ENCODE measurements at places on chromosomes 7 and 10.
A peak's percentile ranks its signal among the peaks of the same experiment; 100 is the strongest.

GRCh38 chr10:97356318-97356914 lies 21.9 kb upstream of the FRAT2 start:
- peak; percentile 47 for DNase-seq

DNA sequence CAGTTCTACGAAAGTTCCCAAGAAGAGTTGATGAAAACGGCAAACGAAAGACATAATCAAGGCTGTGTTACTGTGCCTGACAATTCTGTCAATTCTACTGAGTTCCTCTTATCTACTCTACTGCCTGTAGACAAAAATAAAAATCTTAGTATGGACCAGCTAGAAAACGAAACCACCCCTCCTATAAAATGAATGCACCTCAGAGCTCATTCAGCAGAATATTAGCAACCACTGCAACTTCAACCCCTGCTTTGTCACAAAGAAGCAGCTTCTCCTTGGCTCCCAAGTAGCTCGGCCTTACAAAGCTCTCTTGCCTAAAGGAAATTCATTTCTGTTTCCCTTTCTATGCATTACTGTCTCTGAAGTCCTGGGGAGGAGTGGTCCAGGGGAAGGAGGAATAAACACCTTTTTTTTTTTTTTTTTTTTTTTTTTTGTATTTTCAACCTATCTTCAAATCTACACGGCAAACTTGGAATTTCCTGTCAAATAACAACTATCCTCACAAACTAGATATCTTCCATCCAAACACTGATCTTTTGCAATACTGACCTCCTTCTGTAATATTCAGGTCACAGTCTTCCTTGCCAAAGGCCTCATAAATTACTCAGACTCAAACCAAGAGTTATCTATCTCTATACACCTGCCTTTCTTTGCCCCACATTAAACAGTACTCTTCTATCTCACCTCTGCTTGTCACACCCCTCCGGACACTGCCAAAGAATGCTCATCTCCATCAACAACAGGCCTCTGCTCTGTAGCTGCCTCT lies 74.3 kb downstream of the GLI3 start:
- DNase-seq = no peak

GRCh38 chr7:105206985-105207384 lies 181.7 kb downstream of the SRPK2 start:
- DNase-seq = no peak

GRCh38 chr10:104197364-104197763 lies 34.8 kb downstream of the CFAP43 start:
- DNase-seq = no peak

GRCh38 chr7:55124989-55125875 lies 106.4 kb downstream of the EGFR start:
- DNase-seq = no peak

DNA sequence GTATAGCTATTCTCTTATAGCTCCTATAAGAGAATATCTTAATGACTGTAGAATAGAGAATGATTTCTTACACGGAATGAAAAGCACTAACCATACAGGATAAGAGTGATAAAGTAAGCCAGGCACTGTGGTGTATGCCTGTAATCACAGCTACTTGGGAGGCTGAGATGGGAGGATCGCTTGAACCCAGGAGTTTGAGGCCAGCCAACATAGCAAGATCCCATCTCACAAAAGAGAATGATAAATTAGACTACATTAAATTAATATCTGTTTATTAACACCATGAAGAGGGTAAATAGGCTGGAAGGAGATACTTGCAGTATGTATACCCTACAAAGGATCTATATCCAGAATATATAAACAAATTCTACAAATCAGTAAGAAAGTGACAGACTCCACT lies 12.2 kb upstream of the OIT3 start:
- no peak for DNase-seq

DNA sequence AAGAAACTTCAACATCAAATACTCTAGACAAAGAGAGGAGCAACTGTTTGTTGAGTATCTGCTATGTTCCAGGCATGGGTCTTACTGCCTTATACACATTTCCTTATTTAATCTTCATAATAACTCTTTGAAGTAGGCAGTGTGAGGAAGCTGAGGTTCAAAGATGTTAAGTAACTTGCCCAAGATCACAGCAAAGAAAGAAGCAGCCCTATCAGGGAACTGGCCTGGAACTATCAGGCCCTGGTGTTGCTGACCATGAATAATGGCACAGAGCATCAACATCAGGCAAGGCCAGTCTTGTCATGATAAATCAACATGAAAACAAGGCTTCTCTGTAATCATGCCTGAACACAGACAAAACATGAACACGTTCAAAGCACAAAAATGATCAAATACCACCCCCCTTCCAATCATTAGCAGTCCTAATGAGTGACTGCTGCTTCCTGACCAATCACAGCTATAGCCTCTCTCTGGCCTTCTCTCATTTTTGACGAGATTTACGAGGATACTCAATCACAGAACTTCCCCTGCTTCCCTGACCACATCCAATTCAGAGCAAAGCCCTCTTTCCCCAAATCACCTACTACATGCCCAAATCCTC lies 2.3 kb downstream of the GSDME start:
- no peak for DNase-seq

DNA sequence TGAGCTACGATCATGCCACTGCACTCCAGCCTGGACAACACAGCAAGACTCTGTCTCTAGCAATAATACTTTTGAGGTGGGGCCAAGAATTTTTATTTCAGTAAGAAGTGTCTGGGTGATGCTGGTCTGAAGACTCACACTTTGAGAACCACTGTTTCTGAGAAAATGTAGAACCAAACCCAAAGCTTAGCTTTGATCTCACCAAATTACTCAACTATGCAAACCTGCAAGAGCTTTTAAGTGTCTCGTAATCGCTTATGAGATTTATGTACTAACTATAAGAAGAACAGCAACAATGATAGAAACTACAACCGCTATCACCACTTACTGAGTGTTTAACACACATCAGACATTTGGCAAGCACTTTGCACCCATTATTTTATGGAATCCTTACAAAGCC lies 29.5 kb downstream of the APBB1IP start:
- no peak for DNase-seq

DNA sequence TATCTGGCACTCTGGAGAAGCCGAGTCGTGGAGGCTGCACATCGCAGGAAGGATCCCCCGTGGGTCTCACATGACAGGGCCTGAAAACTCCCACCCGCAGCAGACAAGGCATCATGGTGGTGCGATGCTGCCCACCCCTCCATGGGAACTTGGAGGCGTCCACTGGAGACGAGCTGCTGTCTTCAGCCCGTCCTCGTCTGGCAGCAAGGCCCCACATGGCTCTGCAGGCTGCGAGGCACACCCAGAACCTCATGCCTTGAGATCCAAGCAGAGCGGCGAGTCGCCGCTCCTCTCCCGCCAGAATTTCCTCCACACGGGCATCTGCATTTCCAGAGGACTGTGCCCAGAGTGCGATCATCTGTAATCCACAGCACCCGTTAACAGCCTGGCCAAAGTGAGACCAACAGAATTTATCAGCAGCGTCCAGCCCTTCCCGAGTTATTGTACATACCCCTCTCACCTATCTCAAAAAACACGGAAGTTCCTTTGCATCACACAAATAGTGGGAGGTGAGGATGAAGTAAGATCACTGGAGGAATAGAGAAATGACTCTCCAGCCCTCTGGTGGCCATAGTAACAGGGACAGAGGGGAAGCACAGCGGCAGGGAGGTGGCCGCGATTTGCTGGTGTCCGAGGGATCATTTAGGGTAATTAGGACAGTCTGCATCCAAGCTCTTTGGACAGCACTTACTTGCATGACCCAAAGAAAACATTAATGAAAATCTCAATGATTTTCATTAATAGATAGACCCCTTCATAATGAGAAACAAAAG lies 292.4 kb downstream of the USP6NL start:
- DNase-seq = no peak

- no peak for DNase-seq
Measured at GRCh38 chr7:128255271-128255670, 14.2 kb downstream of the LEP start.

DNA sequence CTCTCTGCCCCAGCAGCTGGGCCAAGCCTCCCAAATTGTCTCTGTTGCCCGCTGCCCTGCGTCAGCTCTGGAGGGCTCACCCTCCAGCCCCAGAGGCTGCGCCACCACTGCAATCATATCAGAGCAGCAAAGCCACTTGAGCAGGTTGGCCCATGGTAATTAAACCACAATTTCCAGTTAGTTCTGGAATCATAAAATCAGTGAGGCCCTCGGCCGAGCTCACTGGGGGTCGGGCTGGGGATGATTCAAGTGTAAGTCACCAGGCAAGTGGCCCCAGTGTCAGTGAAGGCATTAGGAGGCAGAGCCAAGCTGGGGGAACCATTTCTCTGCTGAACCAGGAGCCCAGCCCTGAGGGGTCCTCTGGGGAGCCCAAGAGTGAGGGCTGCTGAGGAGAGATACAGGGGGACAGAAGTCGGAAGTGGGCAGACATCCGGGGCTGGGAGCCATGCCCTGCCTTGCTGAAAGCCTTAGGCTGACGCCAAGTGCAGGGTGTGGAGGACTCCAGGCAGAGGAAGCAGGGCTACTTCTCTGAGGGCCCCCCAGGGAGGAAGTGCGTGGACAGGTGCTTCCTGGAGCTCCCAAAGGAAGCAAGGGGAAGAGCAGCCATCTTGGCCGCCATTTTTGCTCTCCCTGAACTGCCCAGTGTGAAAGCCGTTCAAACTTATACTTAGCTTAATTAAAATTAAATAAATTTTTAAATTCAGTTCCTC lies 29.5 kb upstream of the SLC29A3 start:
- peak; percentile 17 for DNase-seq

- no peak for DNase-seq
Measured at GRCh38 chr10:43965033-43965917, 316.6 kb upstream of the ZNF32 start.

DNA sequence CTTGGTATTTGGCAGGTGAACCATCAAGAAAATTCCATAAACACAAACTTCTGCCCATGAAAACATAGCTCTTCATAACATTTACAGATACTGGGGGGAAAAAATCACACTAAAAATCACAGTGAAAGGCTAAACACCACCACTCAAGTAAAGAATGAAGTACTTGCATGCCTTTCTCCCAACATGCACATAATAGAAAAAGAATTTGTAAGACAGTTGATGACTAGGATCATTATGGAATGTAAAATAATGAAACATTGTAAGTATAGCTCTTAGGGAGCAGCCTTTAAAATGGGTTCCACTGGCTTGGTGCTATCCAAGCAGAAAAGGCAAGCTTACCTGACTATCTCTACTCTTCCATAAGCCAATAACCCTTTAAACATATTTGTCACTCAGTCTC lies 299.9 kb upstream of the LRRN3 start:
- no peak for DNase-seq

DNA sequence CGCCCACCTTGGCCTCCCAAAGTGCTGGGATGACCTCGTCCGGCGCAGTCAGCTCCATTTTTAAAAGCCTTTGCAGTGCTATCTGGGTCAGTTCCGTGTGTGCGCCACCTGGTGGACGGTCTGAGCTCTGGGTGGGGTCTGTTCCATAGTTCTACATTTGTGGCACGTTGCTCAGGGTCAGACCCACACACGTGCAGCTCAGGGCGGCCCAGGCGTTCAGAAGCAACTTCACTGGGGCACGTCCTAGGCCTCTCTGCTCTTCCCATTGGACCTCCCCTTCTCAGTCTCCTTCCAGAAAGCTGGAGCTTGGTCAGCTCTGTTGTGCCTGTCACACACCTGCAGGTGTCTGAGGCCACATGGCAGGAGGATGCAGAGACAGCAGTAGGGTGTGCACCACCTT lies 137.9 kb downstream of the DNAJB6 start:
- peak; percentile 28 for DNase-seq

- no peak for DNase-seq
Measured at GRCh38 chr7:24304494-24305095, 20.6 kb downstream of the NPY start.

- DNase-seq = no peak
Measured at GRCh38 chr7:2714636-2715035, 26.6 kb downstream of the AMZ1 start.

DNA sequence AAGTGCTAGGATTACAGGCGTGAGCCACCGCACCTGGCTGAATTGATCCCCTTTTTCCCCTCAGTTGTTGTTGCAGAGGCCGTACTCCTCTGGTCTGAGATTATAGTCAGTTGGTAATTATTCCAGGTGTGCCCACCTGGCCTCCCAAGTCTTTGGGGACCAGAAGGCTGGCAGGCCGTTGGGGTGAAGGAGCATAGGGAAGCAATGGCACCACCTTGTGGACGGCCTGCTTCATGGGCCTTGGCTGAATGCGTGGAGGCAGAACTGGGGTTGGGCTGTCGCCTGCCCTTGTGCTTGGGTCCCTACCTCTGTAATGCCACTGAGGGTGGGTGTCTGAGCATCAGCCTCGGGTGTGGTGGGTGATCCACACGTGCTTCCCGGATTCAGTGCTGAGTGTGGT lies 125.7 kb downstream of the RGS10 start:
- peak; percentile 65 for DNase-seq

DNA sequence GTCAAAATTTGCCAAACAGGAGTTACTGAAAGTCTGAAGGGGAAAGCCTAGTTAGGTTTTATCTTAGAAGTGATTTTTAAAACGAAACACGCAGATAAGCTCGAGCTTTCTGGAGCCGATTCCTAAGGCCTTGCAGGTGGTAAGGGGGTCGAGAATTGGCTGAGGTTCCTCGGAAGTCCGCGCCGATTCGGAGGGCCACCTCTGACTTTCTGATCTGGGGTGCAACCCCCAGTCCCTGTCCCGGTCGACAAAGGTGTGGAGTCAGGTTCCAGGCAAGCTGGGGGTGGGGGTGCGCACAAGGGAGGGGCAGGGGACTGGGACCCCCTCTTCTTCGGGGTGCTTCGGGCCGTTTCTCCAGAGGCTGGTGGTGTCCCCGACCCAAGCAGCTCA lies 701 bp upstream of the CUL1 start:
- DNase-seq = no peak

- no peak for DNase-seq
Measured at GRCh38 chr10:22631646-22632278, 82.6 kb downstream of the PIP4K2A start.

DNA sequence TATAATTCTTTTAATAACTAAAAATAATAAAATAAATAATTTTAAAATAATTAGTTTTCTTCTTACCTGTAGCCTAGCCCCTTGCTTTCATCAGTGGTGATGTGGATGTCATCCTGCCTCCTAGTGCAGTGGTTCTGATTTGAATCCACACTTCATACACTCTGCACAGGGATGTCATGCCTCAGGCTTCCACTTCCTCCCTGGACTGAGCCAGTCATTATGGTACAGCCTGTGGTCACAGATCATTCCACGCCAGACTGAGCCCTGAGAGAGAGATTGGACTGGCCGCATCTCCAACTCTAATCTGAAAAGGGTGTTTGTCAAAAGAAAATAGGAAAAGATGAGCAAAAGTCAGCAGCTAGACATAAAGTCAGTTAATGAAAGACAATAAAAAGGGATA lies 436.2 kb upstream of the IGFBP3 start:
- no peak for DNase-seq

DNA sequence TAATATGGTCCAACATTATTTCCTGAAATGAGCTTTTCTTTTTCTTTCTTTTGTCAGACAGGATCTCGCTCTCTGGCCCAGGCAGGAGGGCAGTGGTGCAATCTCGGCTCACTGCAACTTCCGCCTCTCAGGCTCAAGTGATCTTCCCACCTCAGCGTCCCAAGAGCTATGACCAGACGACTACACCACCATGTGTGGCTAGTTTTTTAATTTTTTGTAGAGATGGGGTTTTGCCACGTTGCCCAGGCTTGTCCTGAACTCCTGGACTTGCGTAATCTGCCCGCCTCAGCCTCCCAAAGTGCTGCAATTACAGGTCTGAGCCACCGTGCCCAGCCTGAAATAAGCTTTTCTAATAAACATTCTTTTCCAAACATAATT lies 48.6 kb downstream of the CUL2 start:
- no peak for DNase-seq
